ENCODE measurements at places on chromosomes 7 and 10.

DNA sequence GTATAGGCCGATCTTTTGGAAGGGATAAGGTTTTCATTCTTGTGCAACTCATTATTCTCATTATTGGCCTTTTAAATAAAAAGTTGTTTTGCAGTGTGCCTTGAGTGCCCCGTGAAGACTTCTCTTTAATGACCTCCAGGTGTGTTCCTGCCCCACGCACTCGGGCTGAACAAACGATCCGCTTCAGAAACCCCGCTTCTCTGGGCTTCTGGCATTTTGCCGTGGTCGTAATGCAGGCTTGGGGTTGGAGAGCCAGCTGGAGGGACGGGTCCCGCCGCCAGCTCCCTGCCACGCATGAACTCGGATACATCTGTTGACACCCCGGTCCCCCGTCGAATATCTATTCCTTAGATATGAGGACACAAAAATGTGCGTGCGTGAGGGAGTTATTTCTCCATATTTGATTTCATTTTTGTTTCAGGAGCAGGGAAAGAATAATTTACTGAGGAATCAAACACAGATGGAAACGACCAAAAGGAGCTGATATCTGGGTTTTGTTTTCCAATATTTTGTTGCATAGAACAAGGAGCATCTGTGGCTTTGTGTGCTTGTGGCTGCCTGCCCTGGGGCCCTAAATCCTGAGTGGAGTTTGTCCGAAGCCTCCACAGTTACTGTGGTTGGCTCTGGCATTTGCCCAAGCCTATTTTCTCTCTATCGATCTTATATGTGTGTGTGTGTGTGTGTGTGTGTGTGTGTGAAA, 17.0 kb upstream of the TTYH3 start:
- DNase-seq = no peak

GRCh38 chr10:11875494-11876281, 52.5 kb downstream of the PROSER2 start:
- no peak for DNase-seq

DNA sequence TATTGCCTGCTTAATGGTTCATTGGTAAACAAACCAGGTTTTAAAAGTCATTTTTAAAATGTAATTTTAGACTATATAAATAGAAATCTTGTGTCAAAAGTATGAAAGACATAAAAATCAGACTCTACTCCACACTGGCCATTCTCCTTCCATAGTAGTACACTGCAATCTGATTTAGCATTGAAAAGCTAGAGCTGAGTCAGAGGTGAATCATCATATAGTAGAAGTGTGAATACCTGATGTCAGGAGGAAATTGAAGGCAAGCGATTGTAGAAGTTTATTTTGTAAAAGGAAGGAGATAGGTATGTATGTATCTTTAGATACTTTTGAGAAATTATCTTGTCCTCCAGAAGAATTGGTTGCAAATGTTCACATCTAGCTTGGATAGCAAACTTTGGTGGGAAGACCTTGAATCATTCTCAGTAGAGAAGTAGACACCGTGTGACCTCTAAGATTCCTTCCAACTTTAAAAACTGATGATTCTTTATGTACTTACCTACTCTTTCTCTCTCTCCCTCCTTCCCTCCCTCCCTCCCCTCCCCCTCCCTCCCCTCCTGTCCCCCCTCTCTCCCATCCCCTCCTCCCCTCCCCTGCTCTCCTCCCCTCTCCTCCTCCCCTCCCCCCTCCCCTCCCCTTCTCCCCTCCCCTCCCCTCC, 88.1 kb downstream of the BTAF1 start:
- DNase-seq = no peak

- DNase-seq = no peak
Observed at GRCh38 chr7:29853789-29854188, 47.5 kb downstream of the WIPF3 start.

All from NCI-H1930 (cell line).